Effector memory CD8-positive, alpha-beta T cell (primary cell): ENCODE measurements at places on chromosomes 5 and 9.

GRCh38 chr9:129731477-129732085 is 21.3 kb downstream of the PTGES start:
- no peak for DNase-seq
- no peaks in the 10 kb centered on the region for H3K36me3 ChIP-seq
- H3K4me1 ChIP-seq: peaks cover 2% of the 10 kb centered on the region
- H3K27me3 ChIP-seq: no peaks in the 10 kb centered on the region
- no peak overlapping the region for H3K27ac ChIP-seq

- H3K27me3 ChIP-seq: no peaks in the 10 kb centered on the region
- no peaks in the 10 kb centered on the region for H3K36me3 ChIP-seq
- H3K4me1 ChIP-seq: no peaks in the 10 kb centered on the region
- H3K4me3 ChIP-seq: no peak overlapping the region
- no peak overlapping the region for H3K27ac ChIP-seq
Measured at GRCh38 chr5:8949908-8950307, 596.0 kb downstream of the SEMA5A start.

- H3K4me3 ChIP-seq: no peak overlapping the region
- H3K27ac ChIP-seq: no peak overlapping the region
- H3K4me1 ChIP-seq: no peaks in the 10 kb centered on the region
- H3K27me3 ChIP-seq: peaks cover 8% of the 10 kb centered on the region
- DNase-seq: no peak
Measured at GRCh38 chr9:71269859-71270258, 148.4 kb upstream of the TRPM3 start.

- no peak for DNase-seq
- H3K36me3 ChIP-seq: peaks cover 6% of the 10 kb centered on the region
- H3K4me3 ChIP-seq: no peak overlapping the region
- no peaks in the 10 kb centered on the region for H3K4me1 ChIP-seq
- H3K27ac ChIP-seq: peak overlapping the region; percentile 62
Measured at GRCh38 chr9:4475301-4475700, 15.0 kb upstream of the SLC1A1 start.

- no peak overlapping the region for H3K4me3 ChIP-seq
- H3K36me3 ChIP-seq: no peaks in the 10 kb centered on the region
- no peak for DNase-seq
- H3K4me1 ChIP-seq: no peaks in the 10 kb centered on the region
- no peak overlapping the region for H3K27ac ChIP-seq
Measured at GRCh38 chr5:145887976-145888574, 15.3 kb upstream of the GRXCR2 start.

GRCh38 chr9:94767331-94768072 is 41.0 kb downstream of the AOPEP start:
- no peaks in the 10 kb centered on the region for H3K27me3 ChIP-seq
- H3K4me1 ChIP-seq: peaks cover 3% of the 10 kb centered on the region
- no peak for DNase-seq
- H3K36me3 ChIP-seq: no peaks in the 10 kb centered on the region

- peaks cover 55% of the 10 kb centered on the region for H3K4me1 ChIP-seq
- DNase-seq: no peak
- peaks cover 23% of the 10 kb centered on the region for H3K36me3 ChIP-seq
- H3K4me3 ChIP-seq: no peak overlapping the region
Measured at GRCh38 chr9:75117564-75117963, 29.2 kb downstream of the OSTF1 start.

DNA sequence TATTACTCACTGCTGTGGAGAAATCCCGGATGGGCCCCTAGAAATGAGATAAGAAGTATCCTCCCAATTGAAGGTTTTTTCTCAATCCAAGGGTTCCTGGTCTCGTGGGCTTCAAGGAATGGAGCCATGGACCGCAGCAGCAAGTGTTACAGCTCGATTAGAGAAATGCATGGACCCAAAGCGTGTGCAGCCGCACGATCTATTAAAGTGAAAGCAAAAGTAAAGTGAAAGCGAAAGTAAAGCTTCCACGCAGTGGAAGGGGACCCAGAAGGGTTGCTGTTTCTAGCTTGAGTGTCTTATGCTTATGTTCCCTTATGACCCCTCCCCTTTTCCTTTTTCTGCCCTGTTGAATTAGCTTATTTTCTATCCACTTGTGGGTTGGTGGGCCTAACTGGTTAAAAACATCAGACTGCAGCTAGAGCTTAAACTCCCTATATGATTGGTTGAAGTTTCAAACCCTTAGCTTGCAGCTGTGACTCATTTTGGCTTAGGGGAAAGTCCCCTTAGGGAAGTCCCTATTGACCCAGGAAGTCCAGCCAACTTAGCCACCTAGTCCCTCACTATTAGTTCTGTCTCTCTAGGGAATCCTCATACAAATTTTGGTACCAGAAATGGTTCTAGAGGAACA is 1111.8 kb downstream of the TAF11L14 start:
- H3K4me1 ChIP-seq: peaks cover 39% of the 10 kb centered on the region
- H3K36me3 ChIP-seq: peaks cover 16% of the 10 kb centered on the region
- peak overlapping the region; percentile 98 for H3K27ac ChIP-seq
- no peaks in the 10 kb centered on the region for H3K27me3 ChIP-seq
- peak overlapping the region; percentile 91 for H3K4me3 ChIP-seq

DNA sequence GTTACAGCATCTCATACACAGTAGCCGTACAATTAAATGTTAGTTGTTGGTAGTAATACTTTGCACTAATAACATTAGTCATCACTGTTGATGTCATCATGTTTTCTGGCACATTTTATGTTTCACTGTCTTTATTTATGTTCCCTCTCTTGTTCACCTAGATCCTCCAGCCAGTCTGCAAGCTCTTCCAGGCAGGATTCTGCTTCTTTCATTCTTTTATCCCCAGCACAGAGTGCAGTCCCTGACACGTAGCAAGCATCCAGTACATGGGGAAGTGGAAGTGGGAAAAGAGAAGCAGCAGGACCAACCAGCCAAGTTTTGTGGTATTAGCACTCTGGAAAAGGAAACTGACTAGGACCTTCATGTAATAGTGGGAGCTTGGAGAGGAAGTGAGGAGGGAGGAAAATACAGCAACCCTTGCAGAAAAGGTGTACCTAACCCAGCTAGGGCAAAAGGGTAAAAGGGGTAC is 89.7 kb upstream of the SLC44A1 start:
- H3K27ac ChIP-seq: no peak overlapping the region
- H3K36me3 ChIP-seq: peaks cover 3% of the 10 kb centered on the region
- H3K4me3 ChIP-seq: no peak overlapping the region
- H3K27me3 ChIP-seq: no peaks in the 10 kb centered on the region
- H3K4me1 ChIP-seq: peaks cover 7% of the 10 kb centered on the region

GRCh38 chr9:137070906-137071275 is 534 bp upstream of the SAPCD2 start:
- no peak for DNase-seq
- peaks cover 12% of the 10 kb centered on the region for H3K4me1 ChIP-seq
- H3K4me3 ChIP-seq: peak overlapping the region; percentile 75
- peak overlapping the region; percentile 65 for H3K27ac ChIP-seq
- peaks cover 7% of the 10 kb centered on the region for H3K27me3 ChIP-seq

DNA sequence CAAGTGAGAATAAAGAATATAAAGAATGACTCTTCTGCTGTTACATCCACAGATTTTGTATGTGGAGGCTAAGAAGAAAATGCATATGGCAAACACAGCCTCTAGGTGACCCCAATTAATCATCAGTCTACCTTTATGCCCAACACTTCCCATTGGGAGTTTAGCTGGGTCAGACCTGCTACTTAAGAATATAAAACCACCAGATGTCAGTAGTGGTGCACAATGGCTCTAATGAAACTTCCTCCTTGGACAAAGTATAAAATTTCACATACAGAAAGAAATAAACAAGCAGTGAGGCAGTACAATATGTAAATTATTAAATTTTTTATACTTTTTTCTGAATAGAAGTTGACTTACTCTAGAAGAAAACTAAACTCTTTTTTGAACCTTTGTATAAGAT is 539.9 kb downstream of the BRINP1 start:
- DNase-seq: no peak
- no peak overlapping the region for H3K27ac ChIP-seq
- H3K27me3 ChIP-seq: no peaks in the 10 kb centered on the region

- H3K4me1 ChIP-seq: no peaks in the 10 kb centered on the region
- H3K27ac ChIP-seq: no peak overlapping the region
- no peaks in the 10 kb centered on the region for H3K36me3 ChIP-seq
- no peak for DNase-seq
Measured at GRCh38 chr9:106228861-106229260, 534.5 kb downstream of the TMEM38B start.

DNA sequence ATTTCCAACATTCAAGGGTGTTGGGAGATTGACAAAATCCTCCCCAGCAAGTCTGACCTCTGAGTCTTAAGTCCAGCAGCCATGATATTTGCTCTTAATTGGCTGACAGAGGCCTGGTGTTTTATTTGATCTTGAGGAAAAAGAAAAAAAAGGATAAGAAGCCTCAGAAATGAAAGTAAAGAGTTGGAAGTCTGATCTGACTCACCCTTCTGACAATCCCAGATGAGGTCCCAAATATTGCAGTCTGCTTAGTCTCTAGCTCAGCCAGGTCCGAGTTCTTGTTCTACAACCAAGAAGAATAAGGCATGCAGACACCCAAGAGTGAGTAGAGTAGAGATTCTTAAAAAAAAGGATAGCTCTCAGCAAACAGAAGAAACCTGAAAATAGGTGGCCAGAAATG is 632.5 kb upstream of the ST8SIA4 start:
- H3K36me3 ChIP-seq: no peaks in the 10 kb centered on the region
- no peak overlapping the region for H3K27ac ChIP-seq
- H3K27me3 ChIP-seq: no peaks in the 10 kb centered on the region

DNA sequence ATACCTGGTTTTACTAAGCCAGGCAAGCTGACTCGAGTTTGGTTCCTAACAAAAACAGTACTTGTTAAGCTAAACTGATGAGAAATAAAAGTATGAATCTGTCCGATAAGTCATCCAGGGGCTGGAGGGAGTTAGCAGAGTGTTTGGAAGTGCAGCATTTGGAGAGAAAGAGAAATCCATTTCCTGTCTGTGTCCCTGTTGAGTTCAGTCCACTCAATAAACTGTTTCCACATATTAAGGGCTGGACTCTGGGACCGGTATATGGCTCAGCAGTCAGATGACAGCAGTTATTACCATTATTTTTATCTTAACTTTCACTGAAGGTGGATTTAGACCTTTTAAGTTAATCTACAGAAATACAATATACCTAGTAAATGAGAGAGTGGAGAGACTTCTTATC is 130.6 kb upstream of the ADRA1B start:
- H3K4me3 ChIP-seq: no peak overlapping the region
- no peaks in the 10 kb centered on the region for H3K36me3 ChIP-seq
- no peaks in the 10 kb centered on the region for H3K4me1 ChIP-seq
- no peak for DNase-seq
- no peak overlapping the region for H3K27ac ChIP-seq

DNA sequence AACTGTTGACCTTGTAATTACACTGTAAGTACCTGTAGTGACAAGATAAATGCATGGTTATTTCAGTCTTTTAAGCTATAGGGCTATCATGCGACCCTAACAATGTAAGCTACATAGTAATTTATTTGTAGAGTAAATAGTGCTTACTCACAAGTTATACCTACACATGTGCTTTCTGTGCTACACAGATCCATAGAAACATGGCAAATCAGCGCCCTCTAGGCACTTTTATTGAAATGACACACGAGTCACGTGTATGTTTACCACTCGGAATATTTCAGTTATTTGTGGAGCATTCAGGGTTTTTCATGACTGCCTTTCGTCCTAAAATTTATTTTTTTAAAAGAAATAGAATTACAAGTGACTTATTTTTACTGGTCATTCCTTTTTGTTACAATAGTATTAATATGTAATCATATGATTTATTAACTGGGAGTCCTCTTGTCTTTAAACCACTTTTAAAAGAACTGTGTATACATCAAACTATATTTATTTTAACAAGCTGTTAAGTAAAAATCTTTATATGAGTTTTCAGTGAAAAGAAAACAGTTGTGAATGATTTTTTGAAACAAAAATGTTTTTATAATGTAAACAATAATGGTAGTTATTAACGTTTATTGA is 1242.3 kb upstream of the WWC1 start:
- H3K4me3 ChIP-seq: no peak overlapping the region
- H3K4me1 ChIP-seq: no peaks in the 10 kb centered on the region
- H3K27ac ChIP-seq: no peak overlapping the region
- no peaks in the 10 kb centered on the region for H3K36me3 ChIP-seq
- no peak for DNase-seq

DNA sequence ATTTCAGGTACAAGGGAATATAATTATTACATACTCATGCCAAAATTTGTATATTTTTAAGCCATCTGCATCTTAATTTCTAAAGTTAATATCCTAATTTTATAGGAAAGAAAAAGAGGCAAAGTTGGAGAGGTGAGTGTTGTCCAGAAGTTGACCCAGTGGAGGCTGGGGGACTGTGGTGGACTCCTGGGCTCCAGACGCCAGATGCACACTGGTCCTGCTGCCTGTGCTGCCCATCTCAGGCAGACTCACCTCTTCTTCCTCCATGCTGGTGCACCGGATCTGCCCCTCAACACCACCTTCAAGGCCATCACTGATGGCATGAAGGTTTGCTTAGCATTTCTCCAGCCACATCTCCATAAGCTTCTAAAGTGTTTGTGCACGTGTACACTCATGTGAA is 220.8 kb upstream of the NFIL3 start:
- DNase-seq: no peak
- H3K4me3 ChIP-seq: no peak overlapping the region

- H3K27me3 ChIP-seq: no peaks in the 10 kb centered on the region
- DNase-seq: no peak
- H3K36me3 ChIP-seq: peaks cover 5% of the 10 kb centered on the region
Measured at GRCh38 chr9:94904806-94905205, 178.3 kb downstream of the AOPEP start.

DNA sequence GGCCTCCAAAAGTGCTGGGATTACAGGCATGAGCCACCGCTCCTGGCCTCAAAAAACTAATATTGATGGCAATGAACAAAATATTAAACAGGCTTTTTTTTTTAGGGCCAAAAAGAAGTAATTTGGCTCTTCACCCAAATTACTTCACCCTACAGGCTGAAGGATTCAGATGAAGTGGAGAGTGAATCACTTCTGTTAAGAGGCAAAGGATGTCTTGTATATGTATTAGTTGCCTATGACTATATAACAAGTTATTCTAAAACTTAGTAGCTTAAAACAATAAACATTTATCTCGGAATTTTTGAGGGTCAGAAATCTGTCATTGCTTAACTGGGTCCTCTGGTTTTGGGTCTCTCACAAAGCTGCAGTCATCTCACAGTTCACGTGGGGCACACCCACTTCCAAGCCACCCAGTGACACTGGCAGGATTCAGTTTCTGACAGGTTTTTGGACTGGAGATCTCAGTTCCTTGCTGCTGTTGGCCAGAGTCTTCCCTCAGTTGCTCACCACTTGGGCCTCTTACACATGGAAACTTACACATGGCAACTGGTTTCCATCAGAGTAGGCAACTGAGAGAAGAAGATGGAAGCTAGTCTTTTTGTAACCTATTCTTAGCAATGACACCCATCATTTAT is 66.7 kb downstream of the IQGAP2 start:
- H3K27ac ChIP-seq: peak overlapping the region; percentile 97
- no peak overlapping the region for H3K4me3 ChIP-seq
- no peak for DNase-seq
- H3K36me3 ChIP-seq: peaks cover 12% of the 10 kb centered on the region

GRCh38 chr5:9657819-9658218 is 27.7 kb upstream of the TAS2R1 start:
- no peak for DNase-seq
- no peaks in the 10 kb centered on the region for H3K4me1 ChIP-seq
- no peaks in the 10 kb centered on the region for H3K36me3 ChIP-seq
- no peak overlapping the region for H3K27ac ChIP-seq
- no peak overlapping the region for H3K4me3 ChIP-seq

- no peak for DNase-seq
- H3K27me3 ChIP-seq: no peaks in the 10 kb centered on the region
- H3K4me1 ChIP-seq: no peaks in the 10 kb centered on the region
- no peak overlapping the region for H3K27ac ChIP-seq
- no peaks in the 10 kb centered on the region for H3K36me3 ChIP-seq
Measured at GRCh38 chr5:17326600-17327037, 109.2 kb downstream of the BASP1 start.

- no peak overlapping the region for H3K4me3 ChIP-seq
- H3K4me1 ChIP-seq: no peaks in the 10 kb centered on the region
- H3K27ac ChIP-seq: no peak overlapping the region
- DNase-seq: no peak
Measured at GRCh38 chr5:167472566-167473108, 818.8 kb upstream of the WWC1 start.
